ENCODE measurements at places on chromosomes 2 and 18.
A peak's percentile ranks its signal among the peaks of the same experiment; 100 is the strongest.

- DNase-seq = no peak
Measured at GRCh38 chr18:34358923-34359322, 134.2 kb upstream of the NOL4 start.

GRCh38 chr2:73232403-73233153 lies 461 bp downstream of the PRADC1 start:
- DNase-seq = no peak

DNA sequence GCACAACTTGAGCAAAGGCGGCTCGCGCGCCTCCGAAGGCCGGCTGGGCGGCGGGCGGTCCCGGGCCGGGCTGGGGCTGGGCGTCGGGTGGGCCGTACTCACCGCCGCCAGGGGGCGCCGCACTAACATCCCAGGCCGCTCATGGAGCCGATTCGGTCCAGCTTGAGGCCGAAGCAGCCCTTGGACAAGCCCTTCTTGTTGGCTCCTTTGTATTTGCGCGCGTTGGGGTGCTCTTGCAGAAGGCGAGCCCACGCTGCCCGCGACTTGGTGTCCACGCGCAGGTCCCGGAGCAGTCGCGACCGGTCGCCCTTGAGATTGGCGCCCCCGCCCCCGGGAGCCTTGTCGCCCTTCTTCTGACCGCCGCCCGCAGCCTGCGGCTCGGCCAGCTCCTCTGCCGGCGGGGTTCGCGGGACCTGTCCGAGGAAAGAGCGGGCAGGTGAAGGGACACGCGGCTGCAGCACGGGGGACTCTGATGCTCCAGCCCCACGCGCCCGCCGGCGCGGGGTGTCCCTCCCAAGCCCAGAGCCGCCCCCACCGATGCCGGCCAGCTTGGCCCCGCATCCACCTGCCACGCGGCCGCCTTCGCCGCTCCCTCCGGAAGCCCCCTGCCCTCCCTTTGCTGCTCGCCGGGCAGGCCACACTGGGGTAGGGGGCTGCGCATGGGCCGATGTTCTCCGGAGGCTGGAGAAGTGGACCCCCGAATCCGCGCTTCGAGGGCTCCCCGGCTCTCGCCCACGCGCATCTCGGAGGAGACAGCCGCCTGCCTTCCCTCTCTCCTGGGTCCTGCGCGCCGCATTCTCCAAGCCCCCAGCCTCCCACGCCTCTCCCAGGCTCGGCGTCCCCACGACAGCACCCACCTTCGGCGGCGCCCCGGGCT lies 655 bp downstream of the NPPC start:
- DNase-seq = peak; percentile 71

- DNase-seq = peak; percentile 69
Measured at GRCh38 chr2:56523816-56524215, 340.0 kb downstream of the CCDC85A start.

DNA sequence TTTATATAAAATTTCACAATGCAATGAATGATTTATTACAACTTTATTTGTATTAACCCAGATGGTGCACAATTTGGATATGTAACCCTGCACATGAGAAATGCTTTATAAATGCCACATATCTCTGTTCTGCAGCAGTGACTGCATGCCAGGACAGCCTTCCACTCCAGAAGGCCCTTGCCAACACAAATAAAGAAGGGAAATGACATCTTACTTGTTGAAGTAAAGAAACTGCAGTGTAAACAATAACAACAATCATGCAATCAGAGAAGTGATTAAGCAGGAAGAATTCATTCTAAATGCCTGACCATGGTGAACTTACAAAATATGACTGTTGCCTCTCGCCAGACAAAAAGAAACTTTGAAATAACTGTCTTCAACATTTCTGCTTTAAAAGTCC lies 129.9 kb upstream of the CHST9 start:
- DNase-seq = no peak

DNA sequence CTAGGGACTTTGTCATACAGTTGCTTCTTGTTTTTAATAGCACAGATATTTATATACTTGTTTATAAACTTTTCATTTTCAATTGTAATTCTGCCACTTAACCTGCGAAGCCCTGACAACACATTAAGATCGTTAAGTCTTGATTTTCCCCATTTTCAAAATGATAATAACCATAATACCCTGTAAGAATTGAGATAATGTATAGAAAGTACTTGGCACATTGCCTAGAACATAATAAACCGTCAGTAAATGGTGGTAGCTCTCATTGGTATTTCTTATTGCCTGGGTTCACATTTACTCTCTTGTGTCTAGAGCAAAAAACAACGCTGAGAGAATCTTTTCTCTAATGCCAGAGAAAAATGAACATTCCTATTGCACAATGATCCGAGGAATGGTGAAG lies 18.6 kb downstream of the PTCD3 start:
- no peak for DNase-seq

DNA sequence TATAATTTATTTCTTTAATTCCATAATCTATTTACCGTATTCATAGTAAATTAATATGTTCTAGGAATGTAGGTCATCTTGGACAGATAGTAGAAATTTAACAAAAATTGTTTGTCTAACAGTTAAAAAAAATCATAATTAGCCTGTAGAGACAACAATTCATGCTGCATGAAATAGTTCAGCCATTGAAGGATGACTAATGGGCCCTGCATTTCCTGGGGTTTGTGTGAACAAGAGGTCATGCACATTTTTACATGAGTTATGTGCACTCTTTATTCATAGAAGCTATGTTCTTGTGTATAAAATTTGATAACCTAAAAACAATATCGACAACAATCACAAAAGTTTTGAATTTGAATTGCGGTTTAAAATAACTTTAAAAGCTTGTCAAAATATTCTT lies 1663.6 kb downstream of the SUCLG1 start:
- DNase-seq = peak; percentile 82

GRCh38 chr2:159266554-159266953 lies 19.9 kb downstream of the WDSUB1 start:
- DNase-seq = no peak

- DNase-seq = no peak
Measured at GRCh38 chr2:71897836-71898235, 249.8 kb downstream of the CYP26B1 start.

GRCh38 chr2:48755473-48755872 lies at the start of gene LHCGR:
Gene LHCGR, minus strand, starts transcription at chr2:48755724. Its CDS starts 53 bp downstream, at chr2:48755671.
- DNase-seq = peak; percentile 7

DNA sequence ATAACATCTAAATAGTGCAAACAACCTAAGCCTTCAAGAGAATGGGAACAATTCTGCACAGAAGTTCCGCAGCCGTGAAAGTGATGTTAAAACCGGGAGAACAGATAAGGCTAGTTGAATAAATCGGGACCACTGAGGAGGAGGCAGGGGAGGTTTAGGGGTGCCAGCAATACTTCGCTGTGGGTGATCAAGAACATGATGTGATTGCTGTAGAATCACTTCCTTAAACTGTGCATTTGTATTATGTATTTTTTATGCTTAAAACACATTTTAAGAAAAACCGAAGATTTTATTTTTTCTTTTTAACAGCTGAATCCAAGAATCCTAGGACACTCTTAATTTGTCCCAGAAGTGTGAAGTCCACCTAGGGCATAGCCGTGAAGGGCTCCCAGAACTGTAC lies 33.6 kb downstream of the TTC32 start:
- no peak for DNase-seq

DNA sequence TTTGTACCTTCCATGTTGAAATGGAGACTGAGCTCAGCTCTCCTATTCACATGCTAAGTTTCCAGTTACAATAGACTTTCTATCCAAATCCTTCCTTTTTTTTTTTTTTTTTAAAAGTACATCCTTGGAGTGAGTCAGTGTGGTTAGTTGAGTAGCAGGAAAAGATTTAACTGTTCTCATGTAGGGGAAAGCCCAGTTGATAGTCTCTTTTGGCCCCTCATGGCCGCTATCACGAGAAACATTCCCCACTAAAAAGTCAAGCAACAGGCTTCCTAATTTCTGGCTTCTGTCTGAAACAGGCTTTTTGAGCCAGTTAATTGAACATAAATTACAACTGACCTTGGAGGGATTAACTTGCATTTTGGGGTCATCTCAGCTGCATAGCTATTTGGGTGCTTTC lies 161.3 kb downstream of the MEIS1 start:
- peak; percentile 28 for DNase-seq

DNA sequence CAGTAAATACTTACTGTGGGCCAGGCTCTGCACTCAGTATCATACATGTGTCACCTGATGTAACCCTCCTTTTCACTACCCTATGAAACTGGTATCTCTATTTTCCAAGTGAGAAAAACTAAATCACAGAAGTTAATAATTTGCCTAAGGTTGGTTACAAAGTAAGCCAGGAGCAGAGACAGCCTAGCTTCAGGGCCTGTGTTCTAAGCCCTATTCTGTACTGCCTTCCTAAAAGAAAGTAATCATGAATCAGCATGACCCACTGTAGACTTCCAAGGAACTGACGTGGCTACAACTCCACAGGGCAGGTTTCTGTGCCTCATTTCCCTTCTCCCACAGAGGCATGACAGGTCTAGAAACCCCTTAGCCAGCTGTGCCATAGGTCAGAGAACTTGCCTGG lies 14.3 kb downstream of the ZNF142 start:
- peak; percentile 12 for DNase-seq

DNA sequence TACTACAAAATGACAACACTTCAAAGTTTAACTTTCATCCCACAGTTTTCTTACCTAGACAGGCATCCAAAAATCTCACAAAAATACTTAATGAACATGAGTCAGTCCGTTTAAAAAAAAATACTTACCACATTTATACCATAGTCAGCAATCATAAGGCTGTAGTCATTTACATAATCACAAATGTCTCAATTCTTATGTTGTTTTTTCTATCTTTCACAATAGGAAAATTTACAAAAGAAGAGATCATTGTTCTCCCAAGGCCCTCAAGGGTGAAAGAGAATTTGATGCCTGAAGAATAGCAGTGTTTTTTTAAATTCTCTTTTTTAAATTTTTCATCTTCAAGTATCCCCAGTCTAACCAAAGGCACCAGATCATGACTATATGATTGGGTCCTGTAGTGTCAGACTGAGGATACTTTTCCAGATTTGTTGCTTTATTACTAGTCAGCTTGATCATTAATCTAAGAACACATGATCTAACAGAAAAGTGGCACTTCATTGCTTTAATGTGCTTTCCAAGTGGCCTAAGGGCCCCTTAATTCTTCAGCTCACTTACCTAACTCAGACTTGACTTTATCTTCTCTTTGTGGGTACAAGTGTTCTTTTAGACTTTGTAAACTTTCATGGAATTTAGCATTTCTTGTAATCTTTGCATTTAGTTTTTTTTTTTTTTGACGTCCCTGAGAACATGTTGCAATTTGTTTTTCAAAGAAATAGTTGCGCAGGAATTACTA lies 4.7 kb downstream of the SCYGR5 start:
- no peak for DNase-seq

- DNase-seq = no peak
Measured at GRCh38 chr2:99980176-99980575, 162.2 kb downstream of the AFF3 start.

GRCh38 chr18:10759241-10759640 lies 233.4 kb downstream of the NAPG start:
- no peak for DNase-seq

DNA sequence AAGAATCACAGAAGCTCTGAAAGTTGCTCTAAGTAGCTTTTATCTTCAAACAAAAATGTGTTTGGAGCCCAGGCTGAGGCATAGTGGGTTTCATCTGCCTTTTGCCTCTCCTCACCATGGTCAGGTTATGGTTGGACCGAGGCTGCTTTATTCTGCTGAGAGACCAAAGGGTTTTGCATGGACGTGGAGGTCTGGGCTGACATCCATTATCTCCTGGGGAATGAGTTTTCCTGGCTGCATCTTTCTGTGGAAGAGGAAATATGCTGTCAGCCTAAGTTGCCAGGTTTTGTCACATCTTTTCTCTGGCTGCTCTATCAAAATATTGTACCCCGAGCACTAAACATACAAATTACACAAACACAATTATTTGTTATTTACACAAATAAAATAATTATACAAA lies 223.2 kb downstream of the LDLRAD4 start:
- DNase-seq = no peak

GRCh38 chr2:141438536-141438935 lies 692.3 kb downstream of the LRP1B start:
- no peak for DNase-seq

- DNase-seq = no peak
Measured at GRCh38 chr18:38494065-38494464, 928.5 kb upstream of the CELF4 start.

GRCh38 chr2:160132761-160133160 lies 67.3 kb downstream of the ITGB6 start:
- DNase-seq = no peak

DNA sequence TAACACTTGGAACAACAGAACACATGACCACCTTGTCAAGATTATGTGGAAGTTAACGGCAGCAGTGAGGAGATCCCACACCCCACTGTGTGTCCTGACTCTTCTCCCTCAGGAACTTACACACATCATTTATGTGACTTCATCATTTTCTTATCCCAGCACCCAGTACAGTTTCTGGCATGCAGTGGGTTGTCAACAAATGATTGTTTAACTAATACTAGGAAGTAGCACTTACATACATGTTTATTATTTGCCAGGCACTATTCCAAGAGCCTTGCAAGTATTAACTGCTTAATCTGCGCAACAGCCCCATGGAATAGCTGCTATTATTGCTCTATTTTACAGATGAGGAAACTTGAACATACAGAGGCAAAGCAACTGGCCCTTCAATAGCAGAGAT lies 391.5 kb downstream of the TXNL1 start:
- DNase-seq = no peak

- peak; percentile 38 for DNase-seq
Measured at GRCh38 chr2:179701524-179702110, 159.8 kb downstream of the ZNF385B start.

DNA sequence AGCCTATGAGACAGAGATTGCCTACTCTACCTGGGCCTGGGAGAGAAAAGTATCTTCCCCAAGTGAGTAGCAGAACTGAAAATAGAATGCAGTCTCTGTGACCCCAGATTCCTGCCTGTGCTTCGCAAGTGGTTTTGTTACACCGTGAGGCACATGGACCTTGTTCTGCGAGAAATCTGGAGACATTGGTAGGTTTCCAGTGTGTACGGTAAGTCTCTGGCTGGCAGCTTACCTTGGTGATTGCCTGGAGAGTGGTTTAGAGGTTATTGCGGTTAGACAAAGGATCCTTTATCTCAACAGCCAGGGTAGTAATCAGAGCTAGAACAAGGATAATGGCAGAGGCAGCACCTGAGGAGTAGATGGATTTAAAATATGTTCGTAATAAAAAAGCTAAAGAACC lies 606.0 kb upstream of the GCFC2 start:
- DNase-seq = no peak

GRCh38 chr2:6077585-6077984 lies 385.4 kb downstream of the SOX11 start:
- DNase-seq = no peak

GRCh38 chr18:55795101-55795669 lies 207.2 kb upstream of the TCF4 start:
- DNase-seq = no peak

- DNase-seq = no peak
Measured at GRCh38 chr2:111898703-111899514, 502 bp downstream of the MERTK start.

- DNase-seq = no peak
Measured at GRCh38 chr2:189366349-189366748, 74.9 kb upstream of the WDR75 start.

DNA sequence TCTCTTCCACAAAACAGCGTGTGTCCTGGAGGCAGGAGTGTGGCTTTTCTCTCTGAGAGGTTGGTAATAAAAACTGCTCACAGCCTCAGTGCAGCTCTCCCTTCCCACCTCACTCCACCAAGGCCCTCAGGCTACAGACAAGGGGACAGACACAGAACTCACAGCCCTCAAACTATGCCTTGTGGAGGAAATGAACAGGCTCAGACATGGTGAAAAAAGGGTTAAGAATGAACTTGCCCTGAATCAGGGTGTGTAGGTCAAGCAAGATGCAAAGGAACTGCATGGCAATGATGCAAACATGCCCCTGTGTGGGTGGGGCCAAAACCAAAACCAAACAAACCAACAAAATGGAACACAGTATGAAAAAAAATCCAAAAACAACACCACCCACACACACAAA lies 125.8 kb downstream of the GALNT14 start:
- no peak for DNase-seq

Data from fibroblast of skin of right biceps (primary cell).